ENCODE measurements at places on chromosomes 7 and 10.

GRCh38 chr7:132133501-132133900, 442.8 kb downstream of the PLXNA4 start:
- DNase-seq = peak; percentile 74

GRCh38 chr10:4885162-4885561, 59.2 kb downstream of the AKR1E2 start:
- DNase-seq = peak; percentile 9

- DNase-seq = no peak
Measured at GRCh38 chr10:32511599-32511998, 65.7 kb downstream of the CCDC7 start.

DNA sequence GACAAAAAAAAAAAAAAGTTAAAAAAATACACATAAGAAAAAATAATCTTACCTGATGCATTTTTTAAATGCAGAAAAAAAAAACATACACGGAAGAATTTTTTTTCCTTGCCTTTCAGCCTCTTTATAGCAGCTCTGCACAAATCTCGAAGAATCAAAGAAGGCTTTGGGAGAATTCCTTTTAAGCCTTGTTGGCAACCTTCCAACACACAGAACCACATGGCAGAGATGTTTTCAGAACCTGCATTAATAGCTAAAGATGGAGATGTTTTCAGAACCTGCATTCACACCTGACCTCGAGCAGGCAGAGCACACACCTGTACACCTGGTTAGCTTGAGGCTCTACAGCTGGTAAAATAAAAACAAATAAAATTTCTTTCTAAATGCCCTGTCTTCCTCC, 65.6 kb downstream of the DOCK4 start:
- DNase-seq = no peak

DNA sequence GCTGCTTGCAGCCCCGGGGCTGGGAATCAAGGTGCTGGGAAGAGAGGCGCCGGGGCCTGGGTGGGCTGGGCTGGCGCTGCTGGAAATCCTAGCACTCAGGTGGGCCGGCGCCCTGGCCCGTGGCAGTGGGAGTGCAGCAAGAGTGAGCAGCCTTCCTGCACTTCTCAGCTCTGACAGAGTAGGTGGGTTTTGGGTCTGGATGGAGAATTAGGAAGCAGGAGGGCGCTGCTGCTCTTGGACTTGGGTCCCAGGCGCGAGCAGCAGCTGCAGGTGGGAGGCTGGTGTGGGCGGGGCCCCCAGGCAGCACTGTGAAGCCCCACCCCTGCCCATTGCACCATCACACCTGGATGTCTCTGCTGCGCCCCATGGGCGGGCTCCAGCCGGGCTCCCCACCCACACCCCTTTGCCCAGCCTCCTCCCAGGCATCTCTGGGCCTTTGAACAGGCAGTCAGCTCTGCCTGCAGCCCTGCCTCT, 6.0 kb downstream of the BRI3 start:
- DNase-seq = no peak

GRCh38 chr7:22944022-22944421, 69.9 kb downstream of the HYCC1 start:
- peak; percentile 75 for DNase-seq

GRCh38 chr10:72888151-72888638, 5.3 kb upstream of the OIT3 start:
- no peak for DNase-seq

DNA sequence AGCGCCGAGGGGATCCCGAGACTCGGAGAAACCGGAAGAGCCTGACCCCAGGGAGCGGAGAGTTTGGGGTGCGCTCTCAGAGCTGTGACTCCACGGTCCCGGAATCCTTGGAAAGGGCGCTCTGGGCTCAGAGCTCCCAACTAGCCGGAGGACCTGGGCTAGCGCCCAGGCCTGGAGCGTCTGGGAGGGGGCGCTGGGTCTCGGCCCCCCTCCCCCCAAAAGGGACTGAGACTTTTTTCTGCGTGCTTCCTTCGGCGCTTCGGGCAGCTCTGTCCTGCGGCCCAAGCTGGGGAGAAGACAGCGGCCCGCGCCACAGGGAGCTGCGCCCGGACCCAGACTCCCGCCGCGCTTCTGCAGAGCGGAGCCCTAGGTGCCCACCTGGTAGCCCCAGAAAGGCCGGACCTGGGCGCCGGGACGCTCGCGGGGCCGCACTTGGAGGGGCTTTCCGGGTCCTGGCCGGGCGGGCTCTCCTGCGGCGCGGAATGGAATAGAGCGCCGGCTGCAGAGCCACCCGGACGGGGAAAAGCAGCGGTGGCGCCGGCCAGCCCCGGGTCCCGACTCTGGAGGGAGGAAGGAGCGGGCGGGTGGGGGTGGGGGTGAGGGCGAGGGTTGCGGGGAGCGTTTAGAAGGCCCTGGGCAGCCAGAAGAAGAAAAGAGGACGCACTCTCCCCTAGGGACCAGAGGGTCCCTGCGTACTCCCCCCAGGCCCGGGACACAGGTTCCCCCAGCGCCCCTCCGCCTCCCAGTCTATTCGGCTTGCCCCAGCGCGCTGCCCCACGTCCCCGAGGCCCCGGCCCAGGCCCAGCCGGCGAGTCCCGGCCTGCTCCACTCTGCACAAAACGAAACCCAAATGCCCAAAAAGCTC, 4.7 kb downstream of the ZNF503 start:
- DNase-seq = no peak

GRCh38 chr10:84548869-84549268, 220.5 kb downstream of the CCSER2 start:
- DNase-seq = no peak

DNA sequence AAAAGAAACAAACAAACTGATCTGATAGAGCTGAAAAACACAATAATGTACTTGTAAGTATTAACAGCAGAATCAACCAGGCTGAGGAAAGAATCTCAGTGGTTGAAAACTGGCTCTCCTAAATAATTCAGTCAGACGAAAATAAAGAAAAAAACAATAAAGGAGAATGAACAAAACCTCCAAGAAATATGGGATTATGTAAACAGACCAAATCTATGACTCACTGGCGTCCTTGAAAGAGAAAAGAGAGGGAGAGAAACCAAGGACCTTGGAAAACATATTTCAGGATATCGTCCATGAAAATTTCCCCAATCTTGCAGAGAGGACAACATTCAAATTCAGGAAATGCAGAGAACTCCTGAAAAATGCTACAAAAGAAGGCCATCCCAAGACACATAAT, 62.9 kb downstream of the FBXL13 start:
- DNase-seq = no peak

GRCh38 chr10:12777840-12778585, 223.5 kb downstream of the CCDC3 start:
- DNase-seq = no peak
